ENCODE measurements at places on chromosomes 3 and 15.
A peak's percentile ranks its signal among the peaks of the same experiment; 100 is the strongest.

DNA sequence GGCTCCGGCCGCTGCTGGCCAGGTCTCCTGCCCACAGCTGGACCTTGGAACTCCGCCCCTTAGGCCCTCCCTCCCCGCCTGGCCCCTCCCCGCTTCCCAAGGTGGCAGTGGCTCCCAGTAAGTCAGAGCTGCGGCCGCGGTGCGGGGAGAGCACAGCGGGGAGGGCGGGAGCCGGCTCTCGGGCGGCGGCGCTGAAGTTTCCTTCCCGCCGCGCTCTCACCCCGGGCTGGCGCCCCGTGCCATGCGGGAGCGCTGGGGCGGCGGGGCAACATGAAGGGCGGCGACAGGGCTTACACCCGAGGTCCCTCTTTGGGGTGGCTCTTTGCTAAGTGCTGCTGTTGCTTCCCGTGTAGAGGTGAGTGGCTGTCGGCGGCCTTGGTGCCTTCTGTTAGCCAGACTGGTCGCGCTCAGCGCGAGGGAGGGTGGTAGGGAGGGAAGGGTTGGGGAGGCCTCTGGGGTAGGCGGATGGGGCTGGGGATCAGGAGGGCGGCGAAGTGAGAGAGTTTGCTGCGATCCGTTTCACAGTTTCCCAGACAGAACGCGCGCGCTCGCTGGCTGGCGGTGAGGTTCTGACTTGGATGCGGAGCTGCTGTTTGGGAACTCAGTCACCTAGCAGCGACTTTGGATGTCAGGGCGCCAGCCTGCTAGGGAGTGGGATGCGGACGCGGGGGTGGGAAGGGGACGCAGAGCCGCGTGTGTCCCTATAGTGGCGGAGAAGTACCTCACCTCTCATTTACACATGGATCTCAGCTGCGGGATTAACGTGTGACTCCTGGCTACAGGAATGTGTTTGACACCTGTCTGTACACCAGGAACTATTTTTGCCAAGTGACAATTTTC, 145.5 kb upstream of the UMPS start:
- no peak for DNase-seq

GRCh38 chr3:32157600-32158264, 51.3 kb downstream of the GPD1L start:
- no peak for DNase-seq

- peak; percentile 79 for DNase-seq
These were observed 141.9 kb upstream of the C2CD4B start for GRCh38 chr15:62306851-62307504.

GRCh38 chr15:83207660-83208366, at the start of gene HDGFL3:
Gene HDGFL3 (minus strand): TSS chr15:83207823. CDS start chr15:83207414, 409 bp downstream.
- DNase-seq = peak; percentile 66

DNA sequence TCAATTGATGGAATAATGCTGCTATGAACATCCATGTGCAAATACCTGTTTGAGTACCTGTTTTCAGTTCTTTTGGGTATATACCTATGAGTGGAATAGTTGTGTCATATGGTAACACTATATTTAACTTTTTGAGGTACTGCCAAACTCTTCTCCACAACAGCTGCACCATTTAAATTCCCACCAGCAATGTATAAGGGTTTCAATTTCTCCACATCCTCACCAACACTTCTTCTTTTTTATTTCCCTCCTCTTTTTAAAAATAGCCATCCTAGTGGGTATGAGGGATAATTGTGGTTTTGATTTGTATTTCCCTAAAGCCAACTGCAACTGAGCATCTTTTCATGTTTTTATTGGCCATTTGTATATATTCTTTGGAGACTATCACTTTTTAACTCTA, 31.3 kb upstream of the ARHGEF3 start:
- DNase-seq = no peak

DNA sequence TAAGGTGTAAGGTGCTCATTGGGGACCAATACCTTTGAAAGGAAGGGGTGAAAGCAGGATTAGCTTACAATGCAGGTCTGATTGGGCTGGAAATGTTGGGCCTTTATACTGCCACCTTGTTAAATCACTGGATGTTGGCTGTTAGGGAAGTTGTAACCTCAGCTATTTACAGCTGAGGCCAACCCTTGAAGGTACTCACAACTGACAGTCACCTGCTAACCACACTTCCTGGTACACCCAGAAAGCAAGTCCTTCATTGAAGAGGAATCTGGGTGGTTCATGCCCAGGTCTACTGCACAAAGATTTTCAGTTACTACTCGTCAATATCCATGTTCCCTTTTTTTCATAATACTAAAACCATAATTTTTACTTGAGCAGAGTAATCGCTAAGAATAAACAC, 65.4 kb upstream of the CLDN18 start:
- DNase-seq = no peak

GRCh38 chr3:180911876-180912303, 580 bp upstream of the FXR1 start:
- no peak for DNase-seq

DNA sequence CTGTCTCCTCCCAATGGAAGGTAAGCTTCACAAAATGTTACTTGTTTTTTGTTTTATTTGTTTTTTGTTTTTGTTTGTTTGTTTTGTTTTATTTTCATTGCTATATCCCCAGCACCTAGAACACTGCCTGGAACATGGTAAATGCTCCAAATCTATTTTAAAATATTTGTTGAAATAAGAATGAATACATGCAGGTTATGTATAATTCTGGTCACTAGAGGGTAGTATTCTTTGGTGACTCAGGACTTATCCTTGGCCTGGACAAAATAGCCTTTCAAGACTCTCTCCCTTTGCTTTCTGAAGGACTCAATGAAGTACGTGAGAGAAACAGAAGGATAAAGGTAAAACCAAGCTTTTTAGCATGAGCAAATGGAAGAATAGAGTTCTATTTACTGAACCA, 46.9 kb upstream of the PPP2R3A start:
- no peak for DNase-seq

DNA sequence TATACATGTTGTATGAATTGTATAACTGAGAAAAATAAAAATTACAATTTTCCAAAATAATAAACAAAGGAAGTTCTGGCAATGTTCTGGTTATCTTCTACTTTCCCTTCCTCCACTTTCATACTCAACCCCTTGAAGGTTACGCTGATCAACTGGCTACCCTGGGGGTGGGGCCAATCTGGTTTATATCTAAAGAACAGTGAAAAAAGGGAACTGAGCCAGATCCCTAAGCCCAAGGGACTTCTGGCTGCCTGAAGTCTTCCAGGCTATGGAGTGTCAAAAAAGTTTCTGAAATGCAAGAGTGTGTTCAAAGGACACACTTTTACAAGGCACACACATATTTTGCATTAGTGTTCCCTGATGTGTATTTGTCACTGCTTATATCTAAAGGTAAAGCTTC, 591.9 kb downstream of the ROBO1 start:
- DNase-seq = no peak

GRCh38 chr15:56837273-56837672, 81.2 kb upstream of the TCF12 start:
- no peak for DNase-seq

GRCh38 chr15:101280007-101280406, 2.7 kb upstream of the SELENOS start:
- DNase-seq = no peak

GRCh38 chr3:47475570-47476329, at the start of gene SCAP:
Gene SCAP (minus strand): TSS chr3:47475941. CDS start chr3:47442993, 32,948 bp downstream.
- DNase-seq = peak; percentile 80

- no peak for DNase-seq
These were observed 35.5 kb downstream of the GADL1 start for GRCh38 chr3:30858894-30859389.
